Glutamatergic neuron (in vitro differentiated cells): ENCODE measurements at places on chromosomes 3 and 15.

DNA sequence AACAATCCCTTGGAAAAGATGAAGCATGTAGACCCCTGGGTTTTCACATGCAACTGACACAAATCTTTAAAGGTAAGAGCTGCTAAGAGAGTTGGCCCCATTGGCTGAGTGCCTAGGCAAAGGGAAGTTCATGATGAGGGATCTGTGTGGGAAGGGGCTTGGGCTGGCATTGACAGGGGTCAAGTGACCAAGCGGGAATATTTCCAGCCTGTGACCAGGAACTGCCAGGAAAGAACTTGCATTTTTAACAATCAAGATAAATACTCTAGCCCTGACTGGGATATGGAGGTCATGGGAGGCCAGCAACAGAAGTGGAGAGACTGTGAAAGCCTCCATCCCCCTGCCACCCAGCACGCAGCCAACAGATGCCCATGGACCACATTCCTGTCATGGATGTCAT, 361.1 kb upstream of the ATP10A start:
- no peak for DNase-seq
- no peak overlapping the region for H3K4me3 ChIP-seq
- no peaks in the 10 kb centered on the region for H3K36me3 ChIP-seq
- H3K4me1 ChIP-seq = no peaks in the 10 kb centered on the region

DNA sequence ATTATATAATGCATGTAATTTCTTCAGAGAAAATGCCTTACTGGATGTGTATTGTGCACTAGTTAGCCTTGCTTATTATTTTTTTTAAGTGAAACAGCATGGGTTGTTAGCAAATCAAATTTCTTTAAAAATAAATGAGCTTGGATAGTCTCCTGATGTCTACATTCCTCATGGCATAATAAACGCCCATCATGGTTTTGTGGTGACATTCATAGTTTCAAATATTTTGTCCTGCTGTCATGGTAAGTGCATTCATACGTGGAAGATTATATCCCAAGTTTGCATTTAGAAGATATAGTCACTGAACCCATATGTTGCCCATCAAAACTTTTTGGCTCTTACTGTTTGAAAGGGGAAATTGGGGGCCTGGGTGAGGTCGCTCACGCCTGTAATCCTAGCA, 130.7 kb downstream of the ALCAM start:
- H3K4me1 ChIP-seq = peaks cover 3% of the 10 kb centered on the region
- H3K36me3 ChIP-seq = peaks cover 2% of the 10 kb centered on the region
- no peak overlapping the region for H3K4me3 ChIP-seq

- no peak overlapping the region for H3K4me3 ChIP-seq
- H3K36me3 ChIP-seq = no peaks in the 10 kb centered on the region
- H3K27me3 ChIP-seq = peaks cover 2% of the 10 kb centered on the region
Measured at GRCh38 chr3:109559389-109559788, 222.0 kb upstream of the DPPA4 start.

DNA sequence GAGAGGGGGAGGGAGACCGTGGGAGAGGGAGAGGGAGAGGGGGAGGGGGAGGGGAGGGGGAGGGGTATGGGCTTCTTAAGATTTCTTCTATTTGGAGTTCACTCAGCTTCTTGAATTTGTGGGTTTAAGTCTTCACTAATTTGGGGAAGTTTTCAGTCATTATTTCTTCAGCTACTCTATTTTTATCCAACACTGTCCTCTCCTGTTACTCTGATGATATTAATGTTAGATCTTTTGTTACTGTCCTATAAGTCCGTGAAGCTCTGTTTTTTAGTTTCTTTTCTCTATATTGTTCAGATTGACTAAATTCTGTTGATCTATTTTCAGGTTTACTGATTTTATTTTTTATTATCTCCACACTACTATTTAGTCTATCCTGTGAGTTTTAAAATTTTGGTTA, 351.5 kb upstream of the TPM1 start:
- no peak overlapping the region for H3K27ac ChIP-seq
- DNase-seq = no peak
- H3K4me3 ChIP-seq = no peak overlapping the region
- peaks cover 13% of the 10 kb centered on the region for H3K36me3 ChIP-seq
- no peaks in the 10 kb centered on the region for H3K27me3 ChIP-seq

GRCh38 chr3:107217172-107217571, 160.1 kb upstream of the CCDC54 start:
- no peaks in the 10 kb centered on the region for H3K4me1 ChIP-seq
- peaks cover 3% of the 10 kb centered on the region for H3K36me3 ChIP-seq
- DNase-seq = no peak
- H3K27ac ChIP-seq = no peak overlapping the region
- H3K27me3 ChIP-seq = no peaks in the 10 kb centered on the region

DNA sequence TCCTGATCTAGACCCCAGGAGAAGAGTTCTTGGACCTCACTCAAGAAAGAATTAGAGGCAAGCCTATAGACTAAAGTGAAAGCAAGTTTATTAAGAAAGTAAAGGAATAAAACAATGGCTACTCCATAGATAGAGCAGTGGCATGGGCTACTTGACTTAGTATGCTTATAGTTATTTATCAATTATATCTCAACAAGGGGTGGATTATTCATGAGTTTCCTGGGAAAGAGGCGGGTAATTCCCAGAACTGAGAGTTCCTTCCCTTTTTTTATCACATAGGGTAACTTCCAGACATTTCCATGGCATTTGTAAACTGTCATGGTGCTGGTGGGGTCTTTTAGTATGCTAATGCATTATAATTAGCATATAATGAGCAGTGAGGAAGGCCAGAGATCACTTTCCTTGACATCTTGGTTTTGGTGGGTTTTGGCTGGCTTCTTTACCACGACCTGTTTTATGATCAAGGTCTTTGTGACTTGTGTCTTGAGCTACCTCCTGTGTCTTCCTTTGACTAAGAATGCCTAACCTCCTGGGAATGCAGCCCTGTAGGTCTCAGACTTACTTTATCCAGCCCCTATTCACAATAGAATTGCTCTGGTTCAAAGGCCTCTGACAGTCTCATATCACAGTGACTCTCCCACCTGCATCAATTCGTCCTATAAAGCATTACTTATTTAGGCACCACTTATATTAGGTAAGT, 35.3 kb upstream of the PLSCR2 start:
- no peaks in the 10 kb centered on the region for H3K36me3 ChIP-seq
- no peak for DNase-seq
- H3K27ac ChIP-seq = no peak overlapping the region
- H3K4me1 ChIP-seq = no peaks in the 10 kb centered on the region

- peak overlapping the region; percentile 93 for H3K4me3 ChIP-seq
- H3K27ac ChIP-seq = peak overlapping the region; percentile 89
- peaks cover 7% of the 10 kb centered on the region for H3K27me3 ChIP-seq
- no peaks in the 10 kb centered on the region for H3K36me3 ChIP-seq
Measured at GRCh38 chr3:161221806-161222600, 892 bp downstream of the NMD3 start.

DNA sequence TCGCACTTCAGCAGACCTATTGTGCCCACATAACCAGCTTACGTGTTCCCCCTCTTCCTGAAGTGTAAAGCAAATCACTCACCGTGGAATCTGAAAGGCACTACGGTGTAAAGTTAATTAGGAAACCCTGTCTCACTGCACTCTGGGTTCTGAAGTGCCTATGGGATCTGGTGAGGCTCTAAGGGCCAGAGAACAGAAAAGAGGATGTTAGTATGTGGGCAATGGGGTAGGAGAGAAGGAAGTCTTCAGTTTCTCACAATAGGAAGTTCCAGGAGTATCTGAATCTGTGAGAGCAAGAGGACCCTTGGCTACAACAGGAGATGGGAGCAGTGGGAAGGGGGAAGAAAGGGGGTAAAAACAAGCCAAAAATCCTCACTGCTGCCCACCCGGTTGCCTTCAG, 71.4 kb downstream of the ITGB5 start:
- H3K27me3 ChIP-seq = peaks cover 2% of the 10 kb centered on the region
- no peaks in the 10 kb centered on the region for H3K36me3 ChIP-seq
- peaks cover 43% of the 10 kb centered on the region for H3K4me1 ChIP-seq
- no peak overlapping the region for H3K27ac ChIP-seq

DNA sequence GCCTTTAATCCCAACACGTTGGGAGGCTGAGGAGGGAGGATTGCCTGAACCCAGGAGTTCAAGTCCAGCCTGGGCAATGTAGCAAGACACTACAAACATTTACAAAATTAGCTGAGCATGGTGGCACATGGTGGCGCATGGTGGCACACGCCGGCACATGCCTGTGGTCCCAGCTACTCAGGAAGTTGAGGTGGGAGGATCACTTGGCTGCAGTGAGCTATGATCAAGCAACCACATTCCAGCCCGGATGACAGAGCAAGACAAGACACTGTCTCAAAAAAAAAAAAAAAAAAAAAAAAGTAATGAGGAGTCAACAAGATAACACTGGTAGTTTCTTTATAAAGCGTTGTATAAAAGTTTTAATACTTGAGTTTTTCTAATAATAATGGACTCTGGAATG, 10.1 kb downstream of the FEZF2 start:
- peaks cover 8% of the 10 kb centered on the region for H3K27me3 ChIP-seq
- no peak overlapping the region for H3K27ac ChIP-seq
- no peak for DNase-seq
- H3K4me1 ChIP-seq = peaks cover 13% of the 10 kb centered on the region
- H3K36me3 ChIP-seq = no peaks in the 10 kb centered on the region

DNA sequence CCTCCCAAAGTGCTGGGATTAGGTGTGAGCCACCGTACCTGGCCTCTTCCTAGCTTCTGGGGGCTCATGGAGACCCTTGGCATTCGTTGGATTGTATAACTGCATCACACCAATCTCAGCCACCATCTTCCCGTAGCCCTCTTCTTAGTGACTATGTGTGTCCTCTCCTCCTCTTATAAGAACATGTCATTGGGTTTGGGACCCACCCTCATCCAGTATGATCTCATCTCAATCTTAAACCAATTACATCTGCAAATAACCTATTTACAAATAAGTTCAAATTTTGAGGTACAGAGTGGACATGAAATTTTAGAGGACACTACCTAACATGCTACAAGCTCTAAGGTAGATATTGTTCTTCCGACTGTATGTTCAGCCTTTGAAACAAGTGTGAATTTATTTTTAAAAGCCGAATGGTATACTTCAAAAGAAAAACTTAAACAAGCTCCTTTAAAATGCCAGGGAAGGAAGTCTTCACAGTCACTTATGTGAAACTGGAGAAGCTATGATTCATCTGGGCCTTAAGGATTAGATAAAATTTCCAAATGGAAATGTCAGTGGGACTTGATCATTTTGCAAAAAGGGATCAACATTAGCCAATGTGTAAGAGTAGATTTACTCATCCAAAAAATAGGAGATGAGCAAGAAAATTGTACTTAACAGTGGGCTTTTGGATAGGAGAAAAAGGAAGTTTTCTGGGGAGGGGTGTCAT, 225.7 kb downstream of the MEX3B start:
- no peak for DNase-seq
- peaks cover 6% of the 10 kb centered on the region for H3K36me3 ChIP-seq
- H3K27me3 ChIP-seq = peaks cover 2% of the 10 kb centered on the region
- no peak overlapping the region for H3K4me3 ChIP-seq
- no peaks in the 10 kb centered on the region for H3K4me1 ChIP-seq

- H3K27me3 ChIP-seq = no peaks in the 10 kb centered on the region
- no peak overlapping the region for H3K4me3 ChIP-seq
- DNase-seq = no peak
Measured at GRCh38 chr3:5264093-5264600, 76.6 kb downstream of the EDEM1 start.

GRCh38 chr3:166836836-166837235, 543.3 kb downstream of the ZBBX start:
- H3K27ac ChIP-seq = no peak overlapping the region
- H3K4me3 ChIP-seq = no peak overlapping the region
- no peaks in the 10 kb centered on the region for H3K4me1 ChIP-seq
- H3K27me3 ChIP-seq = no peaks in the 10 kb centered on the region

DNA sequence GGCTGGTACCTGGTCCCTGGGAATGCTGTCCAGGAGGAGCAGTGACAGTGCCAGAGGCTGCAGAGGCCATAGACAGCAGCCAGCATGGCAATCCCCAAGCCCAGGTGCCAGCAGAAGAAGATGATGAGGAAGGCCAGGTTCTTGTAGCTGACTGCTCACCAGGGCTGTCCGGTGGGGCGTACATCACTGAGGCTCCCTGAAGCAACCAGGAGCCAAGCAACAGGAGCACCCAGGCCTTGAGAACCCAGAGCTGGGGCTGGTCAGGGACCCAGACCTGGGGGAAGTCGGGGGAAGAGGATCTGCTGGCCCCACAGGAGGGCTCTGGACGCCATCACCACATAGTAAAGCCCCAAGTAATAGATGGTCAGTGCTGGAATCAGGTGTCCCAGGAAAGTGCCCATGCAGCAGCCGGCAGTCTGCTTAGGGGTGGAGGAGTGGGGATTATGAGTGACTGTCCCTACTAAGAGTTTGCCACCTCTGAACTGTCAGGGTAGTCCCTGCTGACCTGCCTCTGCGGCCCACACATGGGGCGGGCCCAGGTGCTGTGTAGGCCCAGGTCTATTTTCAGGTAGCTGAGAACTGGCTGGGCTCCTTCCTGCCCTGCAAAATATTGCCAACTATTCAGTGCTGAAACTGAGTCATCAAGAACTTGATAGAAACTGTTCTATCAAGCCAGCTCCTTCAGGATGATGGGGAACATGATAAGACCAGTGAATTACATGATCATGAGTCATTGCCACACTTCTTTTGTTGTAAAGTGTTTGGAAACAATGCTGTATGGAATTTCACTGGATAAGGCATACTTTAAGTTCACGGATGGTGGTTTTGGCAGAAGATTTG, 68.7 kb downstream of the CHRD start:
- H3K27me3 ChIP-seq = peaks cover 3% of the 10 kb centered on the region
- DNase-seq = no peak
- peaks cover 4% of the 10 kb centered on the region for H3K4me1 ChIP-seq
- H3K36me3 ChIP-seq = no peaks in the 10 kb centered on the region
- H3K4me3 ChIP-seq = no peak overlapping the region
- no peak overlapping the region for H3K27ac ChIP-seq

GRCh38 chr15:25437777-25438600, 835 bp downstream of the UBE3A start:
- peak overlapping the region; percentile 94 for H3K27ac ChIP-seq
- no peaks in the 10 kb centered on the region for H3K36me3 ChIP-seq
- H3K4me1 ChIP-seq = peaks cover 12% of the 10 kb centered on the region
- peak; percentile 85 for DNase-seq
- H3K27me3 ChIP-seq = no peaks in the 10 kb centered on the region
- H3K4me3 ChIP-seq = peak overlapping the region; percentile 96

DNA sequence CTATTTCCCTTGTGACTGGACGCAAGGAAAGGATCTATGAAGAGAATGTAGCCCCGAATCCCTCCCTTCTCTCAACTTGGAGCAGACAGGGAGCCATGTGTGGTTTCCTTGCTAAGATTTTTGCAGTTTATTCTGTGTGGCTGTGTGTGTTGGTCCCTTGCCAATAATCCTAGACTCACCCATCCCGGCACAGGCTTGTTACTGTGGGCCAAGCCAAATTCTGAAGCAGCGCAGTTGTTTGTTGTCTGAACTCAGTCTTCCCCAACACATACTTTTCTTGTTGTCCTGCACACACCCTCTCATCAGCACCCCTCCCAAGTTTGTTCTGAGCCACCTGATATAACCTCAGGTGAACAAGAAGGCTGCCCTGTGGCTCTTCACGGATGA, 193.3 kb upstream of the CTDSPL start:
- no peaks in the 10 kb centered on the region for H3K4me1 ChIP-seq
- H3K27me3 ChIP-seq = peaks cover 5% of the 10 kb centered on the region
- no peak overlapping the region for H3K4me3 ChIP-seq
- no peak for DNase-seq
- no peak overlapping the region for H3K27ac ChIP-seq

- DNase-seq = peak; percentile 77
- H3K36me3 ChIP-seq = no peaks in the 10 kb centered on the region
- H3K27me3 ChIP-seq = peaks cover 7% of the 10 kb centered on the region
- H3K27ac ChIP-seq = no peak overlapping the region
- H3K4me3 ChIP-seq = peak overlapping the region; percentile 93
- peaks cover 10% of the 10 kb centered on the region for H3K4me1 ChIP-seq
Measured at GRCh38 chr15:84654689-84655453, 788 bp upstream of the WDR73 start.

- no peak overlapping the region for H3K4me3 ChIP-seq
- no peaks in the 10 kb centered on the region for H3K4me1 ChIP-seq
- no peak overlapping the region for H3K27ac ChIP-seq
- no peak for DNase-seq
- no peaks in the 10 kb centered on the region for H3K36me3 ChIP-seq
- H3K27me3 ChIP-seq = no peaks in the 10 kb centered on the region
Measured at GRCh38 chr15:87940768-87941167, 315.8 kb downstream of the NTRK3 start.
